RPMI7951 (cell line): ENCODE measurements at places on chromosomes 5 and 9. TPM values are rescaled to one million over a fixed set of nuclear protein-coding genes. Genes with fewer than 3 reads are reported as not detected.

GRCh38 chr9:4022435-4023067 lies 277.3 kb downstream of the GLIS3 start:
- DNase-seq, result no peak

DNA sequence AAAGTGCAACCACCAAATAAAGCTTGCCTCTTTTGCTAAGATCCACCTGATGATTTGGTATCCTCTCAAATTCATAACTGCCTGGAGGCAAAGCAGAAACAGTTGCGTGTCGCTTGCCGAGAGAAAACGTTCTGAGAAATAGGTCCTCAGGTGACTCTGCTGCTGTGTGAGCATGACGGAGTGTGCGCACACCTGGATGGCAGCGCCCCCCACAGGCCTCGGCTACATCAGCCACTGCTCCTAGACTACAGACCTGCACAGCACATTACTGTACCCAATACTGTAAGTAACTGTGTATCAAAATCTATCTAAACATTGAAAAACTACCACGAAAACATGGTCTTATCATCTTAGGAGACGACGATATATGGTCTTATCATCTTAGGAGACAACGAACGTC lies 87.4 kb downstream of the CAMSAP1 start:
- no peak for DNase-seq

DNA sequence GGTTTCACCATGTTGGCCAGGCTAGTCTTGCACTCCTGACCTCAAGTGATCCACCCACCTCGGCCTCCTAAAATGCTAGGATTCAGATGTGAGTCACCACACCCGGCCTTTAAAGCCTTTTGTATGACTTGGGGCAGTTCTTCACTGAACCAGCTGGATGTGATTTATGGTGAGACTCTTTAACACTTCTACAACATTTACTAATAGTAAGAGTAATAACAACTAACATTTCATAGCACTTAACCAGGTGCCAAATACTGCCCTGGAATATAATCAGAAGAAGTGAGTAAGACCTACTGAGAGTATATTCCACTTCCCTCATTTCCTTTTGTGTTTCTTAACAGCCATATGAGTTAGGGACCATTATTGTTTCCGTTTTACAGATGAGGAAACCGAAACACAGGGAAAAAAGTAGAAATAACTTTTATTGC lies 10.0 kb downstream of the ZSWIM6 start:
- DNase-seq, result peak; percentile 86

DNA sequence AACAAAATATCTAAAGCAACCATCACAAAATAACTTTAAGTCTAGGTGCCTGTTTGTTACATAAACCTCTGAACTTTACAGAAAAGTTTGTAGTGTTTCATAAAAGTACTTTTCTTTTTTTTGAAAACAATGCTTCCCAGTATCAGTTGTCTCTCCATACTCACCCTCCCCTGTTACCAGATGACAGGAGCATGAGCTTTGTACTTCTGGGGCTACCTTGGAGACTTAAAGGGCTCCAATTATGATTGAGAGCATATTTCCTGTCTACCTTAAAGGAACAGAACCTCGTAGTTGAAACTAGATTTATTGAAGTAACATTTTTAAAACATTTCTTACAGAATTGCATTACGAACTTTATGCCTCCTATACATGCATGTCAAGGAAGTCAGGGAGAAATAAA lies 55.4 kb upstream of the PPP1R2B start:
- no peak for DNase-seq

The GZMA gene
- not detected in 2 replicates for total RNA-seq

The F2RL2 gene
- 18.7 and 24.2 TPM in 2 replicates for total RNA-seq
